ENCODE measurements at places on chromosomes 12 and 14. TPM values are rescaled to one million over a fixed set of nuclear protein-coding genes. Genes with fewer than 3 reads are reported as not detected.

The TMEM253 gene
- total RNA-seq: not detected

GRCh38 chr12:6140651-6141447 is 16.4 kb upstream of the VWF start:
- peak; percentile 51 for DNase-seq

DNA sequence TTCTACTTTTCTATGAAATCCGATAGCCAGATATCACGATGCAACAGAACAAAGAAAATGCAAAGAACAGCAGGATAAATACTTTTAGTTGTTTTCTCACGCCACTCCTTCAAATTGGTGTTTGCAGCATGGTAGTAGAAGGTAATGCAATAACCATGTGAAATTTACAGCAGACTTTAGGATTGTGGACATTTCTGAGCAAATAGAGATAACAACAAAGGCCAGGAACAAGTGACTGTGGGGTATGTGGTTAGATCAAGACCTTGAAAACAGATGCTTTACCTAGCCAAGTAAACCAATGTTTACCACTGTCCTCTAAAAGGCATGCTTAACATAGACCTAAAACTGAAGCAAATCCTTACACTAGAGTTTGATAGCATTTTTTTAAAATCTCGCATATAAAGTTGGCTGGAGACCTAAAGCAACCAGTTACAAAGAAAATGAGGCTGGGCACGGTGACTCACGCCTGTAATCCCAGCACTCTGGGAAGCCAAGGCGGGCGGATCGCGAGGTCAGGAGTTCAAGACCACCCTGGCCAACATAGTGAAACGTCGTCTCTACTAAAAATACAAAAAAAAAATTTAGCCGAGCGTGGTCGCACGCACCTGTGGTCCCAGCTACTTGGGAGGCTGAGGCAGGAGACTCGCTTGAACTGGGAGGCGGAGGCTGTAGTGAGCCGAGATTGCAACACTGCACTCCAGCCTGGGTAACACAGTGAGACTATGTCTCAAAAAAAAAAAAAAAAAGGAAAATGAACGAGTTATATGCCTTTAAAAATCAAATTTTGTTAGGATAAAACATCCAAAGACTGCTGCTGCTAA is 123.2 kb upstream of the FOXN3 start:
- DNase-seq: no peak

GRCh38 chr12:93092649-93092945 is 163.5 kb upstream of the EEA1 start:
- DNase-seq: no peak

DNA sequence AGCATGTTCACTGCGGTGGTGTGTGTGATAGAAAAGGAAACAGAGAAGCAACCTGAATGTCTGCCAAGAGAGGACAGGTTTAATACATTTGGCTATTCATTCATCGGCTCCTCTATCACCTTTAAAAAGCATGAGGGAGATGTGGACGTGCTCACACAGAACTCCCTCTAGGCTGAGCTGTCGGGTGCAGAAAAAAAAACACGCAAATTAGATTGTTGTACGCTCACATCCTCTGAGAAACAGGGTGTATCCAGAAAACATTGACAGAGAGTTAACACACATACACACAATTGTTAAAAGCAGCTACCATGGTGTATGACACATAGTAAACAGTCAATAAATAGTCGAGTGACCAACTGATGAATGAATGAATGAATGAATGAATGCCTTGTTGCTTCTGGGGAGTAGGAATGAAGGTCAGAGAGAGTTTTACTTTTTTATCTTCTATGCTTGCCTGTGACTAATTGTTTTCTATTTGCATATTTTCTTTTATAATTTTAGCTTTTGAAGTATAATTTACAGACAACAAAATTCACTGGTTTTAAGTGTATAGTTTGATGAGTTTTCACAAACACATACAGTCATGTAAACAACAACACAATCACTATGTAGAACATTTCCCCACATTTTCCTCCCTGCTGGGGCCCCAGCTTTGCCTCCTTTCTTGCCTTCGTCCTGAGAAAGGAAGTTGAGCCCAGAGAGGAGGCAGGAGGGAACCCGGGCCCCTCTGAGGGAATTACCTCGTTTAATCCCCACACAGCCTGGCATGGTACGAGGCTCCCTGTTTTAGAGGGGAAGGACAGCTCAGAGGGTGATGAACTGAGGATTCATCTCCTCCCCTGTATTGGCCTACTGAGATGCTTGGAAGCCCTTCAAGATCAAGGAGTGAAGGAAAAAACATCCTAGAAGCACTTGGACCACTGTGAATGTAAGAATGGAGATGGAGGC is 19.7 kb upstream of the FAM222A start:
- DNase-seq: no peak

- no peak for DNase-seq
Observed at GRCh38 chr12:128091951-128092382, 175.0 kb upstream of the TMEM132C start.

GRCh38 chr12:90653040-90653439 is 301.9 kb downstream of the CCER1 start:
- DNase-seq: no peak
